ACHN (cell line): ENCODE measurements at places on chromosomes 7 and 10.

DNA sequence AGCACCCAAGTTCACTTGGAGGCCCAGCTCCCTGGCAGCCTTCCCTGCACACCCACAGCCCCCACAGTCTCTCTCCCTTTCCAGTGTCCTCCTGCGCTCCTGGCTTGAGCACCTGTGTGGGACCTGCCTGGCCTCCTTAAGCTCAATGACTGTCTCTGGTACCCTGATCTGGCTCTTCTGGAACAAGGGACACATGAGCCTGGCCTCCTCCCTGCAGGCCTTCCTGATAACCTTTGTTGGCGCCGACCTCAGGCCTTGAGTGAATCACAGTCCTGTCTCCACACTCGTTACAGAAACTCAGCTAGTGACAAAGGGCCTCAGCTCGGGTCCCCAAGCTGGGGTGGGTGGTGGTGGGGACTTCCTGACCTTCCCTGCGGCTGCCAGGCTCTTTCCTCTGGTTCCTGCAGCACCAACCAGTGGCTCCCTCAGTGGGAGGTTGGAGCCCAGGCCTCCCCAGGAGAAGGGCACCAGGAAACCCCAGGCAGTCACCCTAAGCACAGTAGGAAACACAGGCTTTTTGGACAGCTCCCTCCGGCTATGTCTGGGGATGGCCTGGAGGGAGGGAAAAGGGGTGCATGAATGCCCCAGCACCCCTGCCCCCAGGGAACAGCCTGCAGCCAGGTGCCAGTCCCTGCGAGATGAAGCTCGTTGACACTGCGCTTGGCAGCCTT lies 147.3 kb downstream of the SH3PXD2A start:
- DNase-seq, result no peak

DNA sequence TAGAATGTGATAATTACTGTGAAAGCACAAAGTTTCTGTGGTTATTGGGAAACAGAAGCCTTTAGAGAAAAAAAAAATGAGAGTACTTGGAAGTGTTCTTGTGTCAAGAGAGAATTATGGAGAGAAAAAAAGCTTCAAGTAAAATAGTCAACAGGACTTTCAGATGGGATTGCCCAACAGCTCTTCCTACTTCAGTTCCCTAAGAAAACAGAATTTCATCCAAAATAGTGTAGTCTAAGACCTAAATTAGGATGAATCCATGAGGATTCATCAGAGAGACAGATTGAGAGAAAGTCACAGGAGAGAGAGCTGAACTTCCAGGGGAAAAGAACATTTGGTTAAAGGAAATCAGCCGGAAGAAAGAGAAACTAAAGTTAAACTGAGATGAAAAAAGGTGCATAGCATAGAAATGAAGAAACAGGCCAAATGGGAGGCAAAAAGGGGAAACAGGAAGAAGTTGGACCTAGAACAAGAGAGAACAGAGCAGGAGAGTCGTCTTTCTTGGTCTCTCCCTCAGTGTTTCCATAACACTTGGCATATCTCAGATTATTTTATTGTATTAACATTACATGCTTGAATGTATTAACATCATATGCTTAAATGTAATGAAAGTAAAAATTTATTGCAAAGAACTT lies 2.5 kb downstream of the SCIN start:
- DNase-seq, result peak; percentile 40

DNA sequence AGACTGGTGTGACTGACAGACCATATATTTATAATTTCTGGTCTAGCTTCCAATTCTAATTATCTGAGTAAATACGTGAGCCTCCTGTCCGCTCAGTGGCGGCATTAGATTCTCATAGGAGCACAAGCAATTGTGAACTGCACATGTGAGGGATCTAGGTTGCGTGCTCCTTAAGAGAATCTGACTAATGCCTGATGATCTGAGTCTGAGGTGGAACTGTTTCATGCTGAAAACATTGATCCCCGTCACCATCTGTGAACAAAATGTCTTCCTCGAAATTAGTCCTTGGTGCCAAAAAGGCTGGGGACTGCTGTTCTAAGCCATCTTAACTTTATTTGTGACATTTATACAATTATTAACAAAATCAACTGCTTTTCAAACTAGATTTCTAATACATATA lies 164.7 kb upstream of the MEOX2 start:
- DNase-seq, result no peak

GRCh38 chr10:113920875-113921274 lies 66.4 kb downstream of the NHLRC2 start:
- no peak for DNase-seq

- no peak for DNase-seq
Measured at GRCh38 chr10:34319197-34319846, 495.8 kb downstream of the PARD3 start.

GRCh38 chr10:24553051-24553612 lies 170.6 kb downstream of the ARHGAP21 start:
- no peak for DNase-seq

DNA sequence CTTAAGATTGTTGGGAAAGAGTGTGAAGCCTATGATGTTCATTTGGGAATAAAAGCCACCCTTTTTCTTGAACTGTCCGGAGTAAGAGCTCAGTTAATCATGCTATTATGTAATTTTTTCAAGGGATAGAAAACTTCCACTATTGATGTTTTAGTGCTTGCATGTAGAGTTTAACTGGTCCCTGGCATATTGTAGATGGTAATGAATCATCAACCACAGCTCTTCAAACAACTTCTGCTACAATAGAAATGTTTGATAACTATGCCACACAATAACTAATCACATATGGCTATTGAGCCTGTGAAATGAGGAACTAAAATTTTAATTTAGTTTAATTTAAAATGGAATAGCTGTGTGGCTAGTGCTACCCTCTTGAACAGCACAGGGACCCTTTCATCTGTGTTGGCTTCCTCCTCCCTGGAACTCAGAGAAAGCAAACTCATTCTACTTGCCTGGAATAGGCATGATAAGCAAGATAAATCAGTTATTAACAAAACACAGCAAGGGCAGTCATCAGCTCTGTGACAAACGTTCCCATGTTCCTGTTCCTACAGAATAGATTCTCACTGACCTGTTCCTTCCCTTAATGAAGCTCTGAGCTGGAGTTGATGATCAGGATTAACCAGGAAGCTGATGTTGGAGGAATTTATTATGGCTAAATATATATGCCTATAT lies 4.9 kb upstream of the SRI start:
- DNase-seq, result peak; percentile 73

GRCh38 chr7:17411922-17412321 lies 113.5 kb downstream of the AHR start:
- no peak for DNase-seq
